ENCODE measurements at places on chromosomes 7 and 10.

GRCh38 chr7:73830681-73831583 lies at the start of gene CLDN4:
TSS of gene CLDN4 (plus strand) at chr7:73830996. CDS start at chr7:73831202, 206 bp downstream.
- no peak for DNase-seq

DNA sequence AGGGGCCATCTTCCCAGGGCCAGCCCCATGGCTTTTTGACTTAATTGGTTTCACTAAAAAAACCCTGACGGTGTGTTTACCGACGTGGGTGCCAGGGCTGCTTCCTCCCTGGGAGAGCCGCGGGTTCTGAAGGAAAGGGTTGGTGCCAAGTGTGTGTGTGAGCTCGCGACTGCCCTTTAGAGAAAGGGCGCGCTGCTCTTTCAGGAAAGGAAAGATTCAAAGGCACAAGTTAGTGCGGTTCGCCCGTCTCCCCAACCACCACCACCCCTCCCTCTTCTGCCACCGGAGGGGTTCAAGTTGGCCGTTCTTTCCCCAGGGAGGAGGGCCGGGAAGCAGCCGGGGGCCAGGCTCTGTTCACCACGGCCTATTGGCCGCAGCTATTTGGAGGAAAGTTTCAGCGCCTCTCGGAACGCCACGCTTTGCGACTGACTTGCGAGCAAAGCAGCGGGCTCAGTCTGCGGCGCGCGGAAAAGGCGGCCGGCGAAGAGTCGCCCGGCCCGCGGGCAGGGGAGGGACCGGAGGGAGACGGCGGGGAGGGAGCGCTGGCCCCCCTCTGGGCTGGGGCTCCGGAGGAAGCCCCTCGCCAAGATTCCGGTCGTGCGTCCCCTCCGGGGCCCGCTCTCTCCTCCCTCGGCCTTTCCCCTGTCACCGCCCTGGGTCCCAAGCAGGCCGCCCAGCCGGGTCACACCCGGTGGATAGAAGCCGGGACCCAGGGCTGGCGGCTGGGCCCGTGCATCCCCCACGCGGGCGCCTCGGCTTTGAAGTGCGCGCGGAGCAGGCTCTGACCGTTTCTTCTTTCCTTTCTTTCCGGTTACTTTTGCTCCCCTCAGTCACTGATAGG lies 165.9 kb upstream of the PPP1R3A start:
- peak; percentile 36 for DNase-seq

GRCh38 chr10:119505588-119506315 lies 36.8 kb downstream of the RGS10 start:
- no peak for DNase-seq

DNA sequence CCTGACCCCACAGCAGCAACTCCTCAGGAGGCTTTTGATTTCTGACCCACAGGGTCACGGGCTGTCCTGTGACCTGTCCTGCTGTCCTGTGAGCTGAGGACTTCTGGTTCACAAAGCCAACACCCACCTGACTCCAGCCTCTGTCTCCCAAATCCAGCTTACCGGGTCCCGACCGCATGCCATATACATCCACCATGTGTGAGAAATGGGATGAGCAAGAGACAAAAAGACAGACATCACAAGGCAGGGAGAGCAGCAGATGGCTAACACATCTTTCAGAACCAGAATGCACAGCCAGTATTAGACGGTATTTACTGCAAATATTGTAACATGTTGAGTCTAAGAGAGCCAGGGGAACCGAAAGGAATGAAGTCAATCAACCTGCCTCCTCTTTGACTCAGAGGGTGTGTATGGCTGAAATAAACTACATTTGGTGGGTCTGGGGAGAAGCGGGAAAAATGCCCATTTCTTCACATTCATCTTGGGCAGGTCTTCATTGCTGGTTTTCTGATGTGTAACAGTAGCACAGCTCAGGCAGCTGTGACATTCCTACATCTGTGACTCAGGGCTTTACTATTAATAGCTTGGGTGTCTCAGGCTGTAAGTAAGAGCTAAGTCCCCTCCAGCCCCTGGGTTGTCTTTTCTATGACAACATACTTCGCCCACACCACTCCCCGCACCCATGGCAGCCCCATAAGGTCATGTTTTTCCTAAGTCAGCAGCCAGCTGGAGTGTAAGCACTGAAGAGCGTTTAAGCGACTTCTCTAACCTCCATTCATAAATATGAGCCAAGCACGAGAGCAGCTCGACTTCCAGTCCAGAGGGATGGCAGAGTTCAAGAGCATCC lies 25.0 kb downstream of the ABLIM1 start:
- DNase-seq = peak; percentile 25

GRCh38 chr10:62426086-62426485 lies 51.9 kb downstream of the ZNF365 start:
- no peak for DNase-seq

- peak; percentile 2 for DNase-seq
Observed at GRCh38 chr7:85014936-85015660, 171.8 kb downstream of the SEMA3D start.

- DNase-seq = no peak
Observed at GRCh38 chr7:70810558-70811139, 321.3 kb upstream of the GALNT17 start.

DNA sequence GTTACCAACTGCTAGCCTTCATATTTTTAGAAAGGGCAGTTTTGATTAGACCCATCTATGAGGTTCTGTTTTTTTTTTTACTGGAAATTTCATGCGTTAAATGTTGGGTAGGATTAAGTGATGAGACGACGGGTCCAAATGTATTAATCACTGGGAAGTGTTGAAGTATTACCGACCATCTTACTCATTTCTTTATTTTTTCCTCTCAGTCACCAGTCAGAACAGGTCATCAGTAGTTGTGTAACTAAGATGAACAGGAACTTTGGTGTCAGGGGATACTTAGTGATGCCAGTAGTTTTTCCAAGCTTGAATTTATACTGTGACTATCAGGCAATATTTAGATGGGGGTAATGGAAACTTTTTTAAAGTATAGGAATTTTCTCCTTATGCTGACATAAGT lies 14.2 kb downstream of the TFAM start:
- DNase-seq = no peak

- DNase-seq = no peak
Observed at GRCh38 chr7:41244246-41244645, 458.6 kb downstream of the INHBA start.

DNA sequence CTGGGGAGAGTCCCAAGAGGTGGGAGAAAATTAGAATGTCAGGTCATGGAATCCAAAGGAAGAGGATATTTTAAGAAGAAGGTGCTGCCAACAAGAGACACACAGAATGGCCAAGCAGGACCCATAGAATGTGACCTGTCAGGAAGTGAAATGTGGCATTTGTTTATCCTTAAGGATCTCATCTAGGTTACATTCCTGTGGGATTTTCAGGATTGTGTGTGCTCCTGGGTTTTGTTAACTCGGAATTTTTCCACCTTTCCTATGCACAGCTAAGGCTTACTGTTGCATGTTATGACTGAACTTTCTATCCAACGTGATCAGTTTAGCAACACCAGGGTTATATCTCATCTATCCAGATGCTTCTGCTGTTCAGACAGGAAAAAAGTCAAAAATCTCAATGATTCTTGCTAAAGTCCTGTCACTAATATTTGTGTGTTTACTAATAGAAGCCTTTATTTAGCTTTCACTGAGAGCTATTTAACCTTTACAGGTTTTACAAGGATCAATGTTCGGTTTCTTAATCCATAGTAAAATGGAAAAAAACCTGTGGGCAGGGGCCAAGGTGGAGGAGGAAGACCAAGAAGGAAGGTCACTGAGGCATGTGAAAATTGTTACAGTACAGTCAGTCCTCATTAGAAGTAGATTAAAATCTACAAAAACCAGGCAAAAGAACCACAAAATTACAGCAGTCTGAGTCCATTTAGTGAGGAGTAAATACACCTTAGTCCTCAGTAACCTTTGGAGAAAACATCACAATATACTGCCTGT lies 437.8 kb upstream of the NPVF start:
- no peak for DNase-seq

GRCh38 chr10:34764472-34764946 lies 50.6 kb downstream of the PARD3 start:
- no peak for DNase-seq

GRCh38 chr10:109913306-109913892 lies 9.9 kb downstream of the XPNPEP1 start:
- no peak for DNase-seq

DNA sequence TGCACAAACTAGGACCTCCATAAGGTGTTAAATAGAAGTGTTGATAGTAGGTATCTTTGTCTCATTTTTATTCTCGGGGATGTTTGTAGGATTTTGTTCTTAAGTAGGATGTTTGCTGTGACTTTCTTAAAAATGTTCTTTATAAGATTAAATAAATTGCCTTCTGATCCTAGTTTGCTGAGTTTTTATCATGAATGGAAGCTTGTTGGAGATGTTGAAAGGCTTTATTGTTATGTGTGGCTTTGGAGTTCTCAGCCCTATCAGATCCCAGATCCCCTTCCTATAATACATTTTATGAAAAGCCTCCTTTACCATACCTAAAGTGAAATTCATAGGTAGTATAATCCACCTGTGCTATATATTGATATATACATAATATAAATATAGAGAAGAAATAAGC lies 40.1 kb downstream of the NHLRC2 start:
- DNase-seq = no peak

DNA sequence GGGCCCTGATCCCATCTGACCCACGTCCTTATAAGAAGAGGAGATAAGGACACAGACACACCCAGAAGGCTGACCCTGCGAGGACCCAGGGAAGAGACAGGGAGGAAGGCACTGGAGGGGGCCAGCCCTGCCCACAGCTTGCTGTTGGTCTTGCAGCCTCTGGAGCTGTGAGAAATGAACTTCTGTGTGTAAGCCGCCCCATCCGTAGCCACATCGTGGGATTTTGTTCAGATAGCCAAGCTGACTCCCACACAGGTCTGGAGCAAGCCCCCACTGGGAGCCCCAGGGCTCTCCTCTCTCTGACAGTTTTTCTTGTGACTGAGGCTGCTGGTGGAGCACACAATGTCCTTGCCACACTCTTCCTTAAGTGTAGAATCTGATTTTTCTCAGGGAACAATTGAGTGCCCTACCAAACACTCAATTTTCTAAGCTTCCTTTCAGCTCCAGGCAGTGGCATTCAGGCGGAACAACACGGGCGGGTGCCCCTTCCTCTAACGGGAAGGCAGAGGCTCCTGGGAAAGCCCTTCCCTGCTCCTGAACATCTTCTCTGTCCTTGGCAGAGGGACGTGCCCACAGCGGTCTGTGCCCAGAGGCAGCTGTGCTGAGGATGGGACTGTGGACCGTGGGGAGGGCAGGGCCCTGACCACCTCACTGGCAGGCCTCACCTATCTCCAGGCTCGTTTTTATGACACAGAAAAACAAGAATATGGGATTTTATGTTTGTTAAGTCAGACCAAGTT lies 160.6 kb upstream of the SHH start:
- DNase-seq = no peak

GRCh38 chr7:152664636-152665035 lies 11.3 kb downstream of the XRCC2 start:
- no peak for DNase-seq

- no peak for DNase-seq
Observed at GRCh38 chr10:129777687-129778086, 186.4 kb downstream of the EBF3 start.

DNA sequence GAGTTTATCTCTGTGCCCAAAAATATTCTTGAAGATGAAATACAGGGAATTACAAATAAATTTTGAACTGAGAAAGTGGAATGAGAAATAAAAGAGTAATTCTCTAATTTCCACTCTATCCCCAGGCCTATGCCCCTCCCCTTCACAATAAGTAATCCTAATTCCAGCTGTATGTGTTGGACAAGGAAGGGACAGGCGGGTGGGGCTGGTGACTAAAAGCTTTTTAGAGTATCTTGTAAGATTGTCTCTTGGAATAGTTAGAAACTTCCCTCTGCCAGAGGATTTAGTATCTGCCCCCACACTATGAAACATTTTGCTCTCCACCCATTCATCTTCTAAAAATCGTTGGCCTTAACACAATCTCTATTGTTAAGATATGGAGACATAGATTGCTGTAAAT lies 199.2 kb downstream of the MBL2 start:
- DNase-seq = no peak

DNA sequence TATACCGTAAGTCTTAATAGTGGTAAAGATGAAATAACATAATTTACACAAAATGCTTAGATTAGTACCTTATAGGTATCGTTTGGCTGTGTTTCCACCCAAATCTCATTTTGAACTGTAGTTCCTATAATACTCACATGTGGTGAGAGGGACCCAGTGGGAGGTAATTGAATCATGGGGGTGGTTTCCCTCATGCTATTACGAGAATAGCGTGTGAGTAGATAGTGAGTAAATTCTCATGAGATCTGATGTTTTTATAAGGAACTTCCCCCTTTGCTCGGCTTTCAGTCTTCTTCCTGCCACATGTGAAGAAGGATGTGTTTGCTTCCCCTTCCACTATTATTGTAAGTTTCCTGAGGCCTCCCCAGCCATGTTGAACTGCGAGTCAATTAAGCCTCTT lies 426.3 kb upstream of the POT1 start:
- DNase-seq = peak; percentile 80

DNA sequence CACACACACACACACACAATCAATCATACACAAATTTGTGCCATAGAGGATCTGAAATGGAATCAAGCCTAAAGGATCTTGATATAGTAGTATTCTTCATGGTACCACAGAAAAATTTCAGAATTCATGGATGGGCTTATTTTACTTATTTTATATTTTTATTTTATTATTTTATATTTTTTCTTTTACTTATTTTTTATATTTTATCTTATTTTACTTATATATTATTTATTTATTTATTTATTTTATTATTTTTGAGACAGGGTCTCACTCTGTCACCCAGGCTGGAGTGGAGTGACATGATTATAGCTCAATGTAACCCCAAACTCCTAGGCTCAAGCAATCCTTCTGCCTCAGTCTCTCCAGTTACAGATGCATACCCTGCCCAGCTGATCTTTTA lies 16.7 kb downstream of the SHTN1 start:
- DNase-seq = no peak

GRCh38 chr7:82443547-82444219 lies at the start of gene CACNA2D1:
TSS of gene CACNA2D1 (minus strand) at chr7:82443777.
- DNase-seq = peak; percentile 44

GRCh38 chr10:63760708-63761047 lies 239.5 kb downstream of the REEP3 start:
- DNase-seq = no peak
